ENCODE measurements at places on chromosomes 4 and X.

DNA sequence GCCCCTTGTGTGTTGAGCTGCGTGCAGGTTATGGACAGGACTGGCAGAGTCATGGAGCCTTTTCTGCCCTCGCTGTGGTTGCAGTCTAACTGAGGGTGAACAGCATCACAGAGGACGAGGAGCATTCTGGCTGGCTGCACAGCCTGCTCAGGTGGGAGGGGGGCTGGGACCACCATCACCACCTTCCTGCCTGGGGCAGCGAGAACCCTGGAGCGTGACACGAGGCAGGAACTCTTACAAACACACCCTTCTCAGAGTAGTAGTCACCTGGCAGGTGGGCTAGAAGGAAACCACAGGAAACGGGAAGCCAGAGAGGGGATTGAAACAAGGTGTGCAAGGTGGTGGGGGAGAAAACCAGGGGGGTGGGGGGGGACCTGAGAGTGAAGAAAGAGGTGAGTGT is 25.6 kb downstream of the TKTL1 start:
- DNase-seq: no peak

DNA sequence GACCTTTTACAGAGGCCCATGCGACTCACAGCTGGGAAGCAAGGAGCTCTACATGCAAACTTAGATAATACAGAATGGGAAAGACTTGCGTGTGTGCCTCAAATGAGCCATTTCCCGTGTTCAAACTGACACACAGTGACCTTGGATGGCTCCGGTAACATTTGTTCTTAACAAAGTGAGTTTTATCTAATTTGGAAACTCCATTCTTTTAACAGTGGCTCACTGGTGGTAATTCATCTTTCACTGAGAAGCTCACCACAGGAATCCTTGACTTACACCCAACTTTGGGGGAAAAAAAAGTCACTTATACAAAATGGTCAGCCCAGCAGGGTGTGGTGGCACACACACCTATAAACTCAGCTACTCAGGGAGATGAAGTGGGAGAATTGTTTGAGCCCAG is 190.6 kb downstream of the LDB2 start:
- DNase-seq: no peak

DNA sequence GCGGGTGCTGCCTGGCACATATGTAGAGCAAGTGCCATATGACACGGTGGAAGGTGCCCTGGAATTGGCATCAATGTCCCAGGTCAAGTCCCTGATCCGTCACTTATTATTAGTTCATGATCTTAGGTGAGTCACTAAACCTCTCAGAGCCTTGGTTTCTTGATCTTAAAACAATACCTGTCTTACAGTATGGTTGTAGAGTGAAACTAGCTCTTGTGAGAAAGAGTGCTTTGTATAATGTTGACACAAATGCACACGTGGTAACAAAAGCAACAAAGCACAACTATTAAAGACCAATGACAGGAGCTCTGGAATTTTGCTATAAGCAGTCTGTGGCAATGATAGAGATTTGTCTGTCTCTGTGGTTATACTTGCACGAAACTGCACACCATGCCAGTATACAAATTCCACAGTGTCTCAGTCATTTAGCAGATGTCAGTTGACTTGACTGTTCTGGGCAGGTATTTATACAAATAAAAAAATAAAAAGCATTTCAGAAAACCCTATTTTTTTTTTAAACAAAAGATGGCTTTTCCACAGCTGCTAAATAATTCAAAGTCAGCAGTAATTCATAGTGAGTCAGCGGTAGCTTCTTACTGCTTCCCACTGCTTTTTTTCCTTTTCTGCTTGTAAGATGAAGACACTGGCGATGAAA is 19.7 kb upstream of the ACSL1 start:
- no peak for DNase-seq

DNA sequence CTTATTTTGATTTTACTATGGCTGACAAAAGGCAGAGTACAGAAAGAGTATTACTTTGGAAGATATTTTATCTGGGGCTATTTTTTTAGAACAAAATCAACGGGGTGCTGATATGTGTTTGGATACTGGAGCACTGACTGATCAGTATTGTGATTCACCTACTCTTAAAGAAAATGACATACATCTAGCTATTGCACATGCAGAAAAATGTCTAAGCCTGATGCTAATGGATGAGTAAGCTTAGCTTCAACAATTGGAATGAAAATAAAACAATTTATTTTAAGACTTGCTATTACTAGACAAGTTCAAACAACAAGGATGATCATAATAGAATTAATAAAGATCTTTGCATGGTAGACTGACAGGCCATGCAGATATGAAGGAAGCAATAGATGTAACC is 262.0 kb downstream of the PPP1R2C start:
- no peak for DNase-seq

DNA sequence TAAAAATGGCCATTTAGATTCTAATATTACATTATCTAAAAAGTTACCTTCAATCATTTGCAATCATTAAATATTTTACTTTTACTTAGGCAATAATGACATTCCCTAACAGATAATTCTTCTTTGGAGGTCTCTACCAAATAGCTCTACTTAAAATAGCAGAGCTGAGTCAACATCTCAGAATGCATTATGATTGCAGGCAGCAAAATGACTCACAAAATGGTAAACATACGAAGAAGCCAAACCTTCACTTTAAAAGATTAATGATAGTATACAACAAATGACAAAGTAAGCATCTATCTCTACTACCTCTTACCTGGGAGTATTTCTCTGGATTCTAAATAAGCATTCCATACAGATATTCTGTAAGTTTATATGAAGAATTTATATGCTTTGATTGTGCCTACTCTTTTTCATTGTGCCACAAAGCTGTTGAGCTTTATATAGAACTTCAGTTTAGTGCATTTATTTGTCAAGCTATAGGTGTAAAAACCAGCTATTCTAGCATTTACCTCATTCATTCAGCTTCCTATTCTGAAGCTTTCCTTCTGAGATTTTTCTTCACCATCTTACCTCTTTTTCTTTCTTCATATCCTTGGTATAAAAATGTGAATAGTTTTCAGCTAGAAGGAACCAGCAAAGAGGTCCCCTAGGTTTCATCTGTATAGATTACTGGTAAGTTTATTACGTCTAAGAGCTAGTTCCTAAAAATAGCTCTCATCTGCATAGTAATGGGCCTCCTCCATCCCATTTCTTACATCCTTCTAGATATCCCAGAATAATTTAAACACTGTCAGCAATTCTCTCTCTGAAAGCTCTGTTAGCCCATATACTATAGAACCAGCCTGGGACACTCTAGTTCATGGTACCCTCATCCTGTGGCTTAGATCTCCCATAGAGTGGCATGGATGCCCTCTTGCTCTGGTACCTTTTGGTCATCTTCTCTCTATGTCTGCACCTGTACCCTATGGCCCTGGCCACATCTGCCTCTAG is 17.2 kb upstream of the SPCS3 start:
- DNase-seq: no peak

DNA sequence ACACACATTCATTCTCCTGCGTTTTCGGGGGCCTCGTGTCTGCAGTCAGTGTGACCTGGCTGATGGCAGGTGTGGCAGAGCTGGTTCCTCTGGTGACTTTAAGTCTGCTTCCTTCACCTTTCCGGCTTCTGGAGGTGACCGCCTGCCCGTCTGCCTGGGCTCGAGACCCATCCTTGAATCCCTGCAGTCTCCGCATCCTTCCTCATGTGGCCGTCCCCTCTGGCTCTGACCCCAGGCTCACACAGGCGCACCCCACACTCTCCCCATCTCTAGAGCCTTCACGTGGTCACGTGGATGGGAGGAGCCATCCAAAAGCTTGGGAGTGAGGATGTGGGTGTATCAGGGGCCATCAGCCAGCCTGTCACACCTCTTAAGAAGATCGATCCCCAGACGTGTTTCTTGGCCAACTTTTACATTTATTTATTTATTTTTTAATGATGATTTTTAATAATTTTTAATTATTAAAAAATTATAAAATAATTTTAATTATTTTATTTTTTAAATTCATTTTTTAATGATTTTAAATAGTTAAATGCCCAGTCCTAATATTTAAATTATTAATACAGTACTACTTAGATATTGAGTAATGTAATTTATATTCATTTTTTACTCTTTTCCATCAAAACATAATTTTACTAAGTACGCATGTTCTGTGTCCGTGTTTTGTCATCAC is 20.9 kb downstream of the RGS12 start:
- DNase-seq: no peak

DNA sequence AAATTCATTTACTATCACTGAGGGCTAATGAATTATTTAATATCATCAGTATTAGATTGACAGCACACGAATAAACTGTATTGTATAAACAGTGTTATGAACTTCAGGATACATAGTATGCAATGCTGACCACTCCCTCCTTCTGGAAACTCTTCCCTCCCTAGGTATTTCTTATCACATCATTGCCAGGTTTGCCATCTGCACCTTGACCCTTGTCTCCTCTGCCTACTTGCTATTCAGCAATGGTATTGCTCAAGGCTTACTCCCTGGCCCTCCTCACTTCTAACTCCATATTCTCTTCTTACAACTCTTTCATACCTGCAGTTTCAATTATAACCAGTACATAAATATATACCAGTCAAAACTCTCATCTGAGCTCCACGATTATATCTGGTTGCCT is 38.9 kb downstream of the ATP8A1 start:
- DNase-seq: no peak

- DNase-seq: no peak
Measured at GRCh38 chrX:29470030-29470429, 745.3 kb upstream of the MAGEB2 start.

GRCh38 chr4:4502694-4503311 is 39.0 kb downstream of the STX18 start:
- DNase-seq: no peak

GRCh38 chr4:124636788-124637187 is 75.7 kb downstream of the ANKRD50 start:
- no peak for DNase-seq

DNA sequence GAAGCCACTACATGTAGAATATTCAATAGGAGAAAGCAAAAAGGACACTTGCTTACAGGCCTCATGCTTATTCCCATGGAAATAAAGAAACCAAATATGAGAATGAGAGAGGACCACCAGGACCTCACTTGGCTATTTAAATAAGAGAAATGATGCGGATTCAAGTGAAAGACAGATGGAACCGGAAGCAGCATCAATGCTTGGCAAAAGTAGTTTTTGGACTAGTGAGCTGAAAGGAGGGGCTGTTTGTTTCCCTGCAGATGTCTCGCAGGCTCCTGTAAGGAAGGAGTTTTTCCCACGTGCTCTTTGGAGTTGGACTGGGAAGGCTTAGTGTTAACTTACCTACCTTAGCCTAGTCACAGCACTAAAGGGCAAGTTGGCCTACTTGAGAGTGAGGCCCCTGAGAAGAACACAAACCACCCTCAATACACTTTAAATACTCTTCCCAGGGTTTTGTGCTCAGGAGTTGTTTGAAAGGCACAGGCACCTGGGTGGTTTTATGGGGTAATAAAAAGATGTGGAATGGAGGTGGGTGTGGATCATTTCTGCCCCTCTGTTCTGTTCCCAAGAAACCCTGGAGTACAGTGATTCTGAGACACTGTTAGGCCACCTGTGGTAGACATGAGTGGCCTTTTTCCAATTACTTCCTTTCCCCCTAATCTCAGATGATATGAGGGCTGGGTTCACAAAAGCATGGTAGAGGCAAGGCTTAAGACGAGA is 113.3 kb upstream of the C1GALT1C1 start:
- no peak for DNase-seq
